NCI-H226 (cell line): ENCODE measurements at places on chromosomes 13 and 19.

- no peak for DNase-seq
Measured at GRCh38 chr13:20344836-20345490, 112.8 kb upstream of the GJB6 start.

DNA sequence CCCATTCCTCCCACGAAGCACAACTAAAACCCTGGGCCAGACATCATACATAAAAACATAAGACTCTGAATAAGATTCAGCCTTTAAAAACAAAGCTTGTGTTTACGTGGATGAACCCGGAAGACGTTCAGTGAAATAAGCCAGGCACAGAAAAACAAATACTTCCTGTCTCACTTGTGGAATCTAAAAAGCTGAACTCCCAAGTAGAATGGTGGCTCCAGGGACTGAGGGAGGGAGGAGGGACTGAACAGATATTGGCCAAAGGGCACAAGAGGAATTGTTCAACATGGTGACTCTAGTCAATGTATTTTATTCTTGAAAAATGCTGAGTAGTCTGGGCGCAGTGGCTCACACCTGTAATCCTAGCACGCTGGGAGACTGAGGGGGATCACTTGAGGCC, 35.7 kb upstream of the TPM4 start:
- DNase-seq: no peak

- no peak for DNase-seq
Measured at GRCh38 chr13:59345311-59345710, 818.4 kb downstream of the DIAPH3 start.

- no peak for DNase-seq
Measured at GRCh38 chr13:113929628-113930615, 44.0 kb downstream of the C13orf46 start.

DNA sequence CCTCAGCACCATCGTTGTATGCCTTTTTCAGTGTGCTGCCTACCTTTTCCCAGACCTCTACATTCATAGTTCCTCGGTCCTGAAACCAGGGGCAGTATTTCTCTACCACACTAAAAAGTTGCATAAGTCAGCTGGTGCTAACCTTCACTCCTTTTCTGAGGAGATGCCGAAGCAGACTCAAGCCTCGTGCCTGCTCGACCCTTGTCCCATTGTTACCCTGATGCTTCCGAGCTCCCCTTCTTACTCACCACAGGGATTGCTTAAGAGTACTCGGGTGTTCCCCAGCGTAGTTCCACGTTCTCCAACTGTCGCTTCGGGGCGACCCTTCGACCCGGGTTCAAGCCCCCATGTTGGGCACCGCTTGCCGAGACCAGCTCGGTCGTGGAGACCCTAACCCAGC, 19.0 kb upstream of the IL17D start:
- no peak for DNase-seq

DNA sequence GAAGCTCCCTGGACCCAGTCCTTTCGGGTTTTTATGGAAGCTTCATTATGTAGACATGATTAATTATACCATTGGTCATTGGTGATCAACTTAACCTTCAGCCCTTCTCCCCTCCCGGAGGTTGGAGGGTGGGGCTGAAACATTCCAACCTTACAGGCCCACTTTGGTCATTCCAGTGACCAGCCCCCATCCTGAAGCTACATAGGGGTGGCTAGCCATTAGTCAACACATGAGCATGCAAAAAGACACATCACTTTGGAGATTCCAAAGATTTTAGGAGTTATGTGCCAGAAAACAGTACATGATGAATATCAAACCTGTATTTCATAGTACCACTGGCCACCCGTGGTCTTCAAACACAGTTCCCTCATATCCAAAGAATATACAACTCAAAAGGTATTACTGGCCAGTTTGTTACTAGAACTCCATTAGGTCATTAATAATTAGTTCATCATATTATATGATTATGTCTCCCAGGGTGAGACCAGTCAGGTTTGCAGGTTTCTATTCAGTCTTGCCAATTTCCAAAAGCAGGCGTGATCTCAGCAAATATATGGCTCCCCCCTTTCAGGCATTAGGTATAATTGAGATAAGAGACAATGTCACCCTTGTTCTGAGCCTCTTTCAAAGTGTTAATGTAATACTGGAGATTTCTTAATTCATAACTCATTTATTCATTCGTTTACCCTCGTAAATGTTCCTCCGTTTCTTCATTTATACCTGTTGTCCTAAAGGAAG, 11.1 kb downstream of the PPP5C start:
- no peak for DNase-seq
